ENCODE measurements at places on chromosomes 4 and X. TPM values are rescaled to one million over a fixed set of nuclear protein-coding genes. Genes with fewer than 3 reads are reported as not detected.

Gene HELT
- total RNA-seq, result not detected

DNA sequence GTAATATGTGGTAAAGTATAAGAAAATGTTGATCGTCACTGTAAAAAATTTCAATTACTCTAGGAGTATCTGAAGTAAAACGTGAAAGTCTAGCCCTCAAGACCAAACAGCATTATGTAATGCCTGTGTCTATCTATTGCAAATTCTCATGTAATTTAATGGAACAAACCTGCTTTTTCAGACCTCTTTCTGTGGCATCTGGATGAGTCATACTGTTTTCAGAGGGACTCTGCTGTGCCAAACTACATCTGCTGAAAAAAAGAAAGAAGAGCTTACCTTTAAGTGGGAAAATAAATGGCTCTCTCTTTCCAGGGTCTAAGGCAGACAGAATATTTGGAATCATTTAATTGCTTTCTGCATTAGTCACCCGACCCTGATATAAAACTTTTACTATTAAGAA lies 89.8 kb upstream of the ARMCX2 start:
- H3K27ac ChIP-seq, result no peak overlapping the region
- DNase-seq, result no peak
- H3K4me1 ChIP-seq, result no peaks in the 10 kb centered on the region
- no peak overlapping the region for H3K4me3 ChIP-seq
- H3K27me3 ChIP-seq, result no peaks in the 10 kb centered on the region

GRCh38 chr4:180054291-180054690 lies 2188.9 kb upstream of the TENM3 start:
- H3K27ac ChIP-seq, result no peak overlapping the region
- peaks cover 21% of the 10 kb centered on the region for H3K27me3 ChIP-seq
- H3K4me3 ChIP-seq, result no peak overlapping the region
- peaks cover 6% of the 10 kb centered on the region for H3K4me1 ChIP-seq
- no peak for DNase-seq

- H3K27me3 ChIP-seq, result 0 out of 2 replicates have a peak, but pooled peaks cover 12% of the 10 kb centered on the region
- H3K36me3 ChIP-seq, result no peaks in the 10 kb centered on the region
- H3K4me1 ChIP-seq, result no peaks in the 10 kb centered on the region
- no peak for DNase-seq
These were observed 3.7 kb downstream of the ZFP92 start for GRCh38 chrX:153414856-153415510.

DNA sequence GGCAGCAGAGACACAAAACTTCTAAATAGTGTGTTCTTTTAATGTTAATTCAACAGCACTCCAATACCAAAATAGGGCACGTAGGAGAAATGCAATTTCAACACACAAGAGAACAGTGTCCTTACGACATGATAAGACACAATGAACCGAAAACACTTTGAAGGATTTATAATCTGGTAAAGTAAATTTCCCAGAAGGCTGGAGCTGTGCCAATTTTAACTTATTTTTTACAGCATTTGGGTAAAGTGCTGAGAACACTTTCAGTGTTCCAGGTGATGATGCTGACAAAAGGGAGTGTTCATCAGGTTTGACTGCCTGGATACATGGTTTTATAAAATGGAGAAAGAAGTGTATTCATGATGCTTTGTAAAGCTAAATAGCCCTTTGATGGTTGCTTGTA lies 76.5 kb downstream of the MAPK10 start:
- no peaks in the 10 kb centered on the region for H3K27me3 ChIP-seq
- no peaks in the 10 kb centered on the region for H3K4me1 ChIP-seq
- no peak overlapping the region for H3K4me3 ChIP-seq

- DNase-seq, result peak; percentile 24
- H3K27ac ChIP-seq, result peak overlapping the region; percentile 9
- H3K4me3 ChIP-seq, result no peak overlapping the region
- H3K27me3 ChIP-seq, result no peaks in the 10 kb centered on the region
- peaks cover 19% of the 10 kb centered on the region for H3K4me1 ChIP-seq
These were observed 26.7 kb upstream of the GUCY1A1 start for GRCh38 chr4:155639704-155640523.

DNA sequence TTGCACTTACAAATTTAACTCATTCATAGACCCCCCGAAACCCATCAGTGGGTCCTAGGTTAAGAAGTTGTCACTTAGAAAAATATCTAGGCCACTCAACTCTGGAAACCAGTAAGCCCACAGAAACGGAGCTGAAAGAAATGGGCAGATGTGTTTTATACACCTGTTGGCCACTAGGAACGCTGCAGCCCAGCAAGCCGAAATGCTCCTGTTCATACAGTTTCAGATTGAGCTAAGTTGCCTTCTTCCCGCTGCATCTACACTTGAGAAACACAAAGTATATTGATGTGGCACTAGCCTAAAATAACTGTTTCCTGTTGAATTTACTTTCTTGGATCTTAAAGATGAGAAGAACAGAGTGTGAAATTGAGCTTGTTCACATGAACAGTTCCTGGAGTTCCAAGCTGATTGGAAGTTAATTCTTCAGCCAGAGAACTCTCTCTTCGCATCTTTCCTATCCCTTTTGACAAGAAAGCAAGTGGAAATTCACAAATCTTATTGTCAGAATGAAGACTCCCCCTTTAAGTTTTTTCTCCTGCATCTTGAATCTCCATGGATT lies 174.1 kb downstream of the RBMX2 start:
- H3K27ac ChIP-seq, result no peak overlapping the region
- H3K27me3 ChIP-seq, result no peaks in the 10 kb centered on the region
- H3K36me3 ChIP-seq, result no peaks in the 10 kb centered on the region
- no peak overlapping the region for H3K4me3 ChIP-seq
- peak; percentile 2 for DNase-seq
- no peaks in the 10 kb centered on the region for H3K4me1 ChIP-seq

- H3K4me1 ChIP-seq, result no peaks in the 10 kb centered on the region
- H3K36me3 ChIP-seq, result no peaks in the 10 kb centered on the region
- H3K4me3 ChIP-seq, result no peak overlapping the region
- no peak for DNase-seq
- H3K27ac ChIP-seq, result no peak overlapping the region
These were observed 10.2 kb downstream of the BEND2 start for GRCh38 chrX:18210470-18210869.

- DNase-seq, result no peak
- H3K27ac ChIP-seq, result no peak overlapping the region
- H3K36me3 ChIP-seq, result no peaks in the 10 kb centered on the region
- no peaks in the 10 kb centered on the region for H3K27me3 ChIP-seq
These were observed 305.4 kb downstream of the MAPK10 start for GRCh38 chr4:86054286-86055032.
